ENCODE measurements at places on chromosomes 4 and X. TPM values are rescaled to one million over a fixed set of nuclear protein-coding genes. Genes with fewer than 3 reads are reported as not detected.

GRCh38 chr4:165137205-165137604, 24.5 kb upstream of the TMEM192 start:
- DNase-seq, result no peak

DNA sequence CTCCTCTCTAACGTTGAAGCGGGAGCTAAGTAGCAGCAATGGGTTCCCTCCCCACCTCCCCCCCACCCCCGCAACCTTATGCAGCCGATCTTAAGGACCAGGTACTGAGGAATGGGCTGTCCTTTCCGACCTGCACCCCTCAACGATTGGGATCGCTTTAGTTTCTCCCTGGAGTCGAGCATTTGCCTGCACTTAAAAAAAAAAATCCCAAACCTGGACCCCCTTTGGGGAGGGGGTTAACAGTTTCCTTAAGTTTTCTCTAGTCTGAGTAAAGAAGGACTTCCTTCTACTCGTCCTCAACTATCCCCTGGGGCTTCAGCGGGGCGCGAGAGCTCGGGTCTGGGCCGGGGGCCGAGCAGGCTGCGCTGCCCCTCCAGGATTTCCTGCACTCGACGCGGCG, 25.7 kb upstream of the BCORL1 start:
- peak; percentile 69 for DNase-seq

Gene MMRN1
- total RNA-seq, result not detected

GRCh38 chrX:17805120-17805519, 56.0 kb downstream of the RAI2 start:
- DNase-seq, result no peak

Gene SCML2
- 0.88 TPM for total RNA-seq

DNA sequence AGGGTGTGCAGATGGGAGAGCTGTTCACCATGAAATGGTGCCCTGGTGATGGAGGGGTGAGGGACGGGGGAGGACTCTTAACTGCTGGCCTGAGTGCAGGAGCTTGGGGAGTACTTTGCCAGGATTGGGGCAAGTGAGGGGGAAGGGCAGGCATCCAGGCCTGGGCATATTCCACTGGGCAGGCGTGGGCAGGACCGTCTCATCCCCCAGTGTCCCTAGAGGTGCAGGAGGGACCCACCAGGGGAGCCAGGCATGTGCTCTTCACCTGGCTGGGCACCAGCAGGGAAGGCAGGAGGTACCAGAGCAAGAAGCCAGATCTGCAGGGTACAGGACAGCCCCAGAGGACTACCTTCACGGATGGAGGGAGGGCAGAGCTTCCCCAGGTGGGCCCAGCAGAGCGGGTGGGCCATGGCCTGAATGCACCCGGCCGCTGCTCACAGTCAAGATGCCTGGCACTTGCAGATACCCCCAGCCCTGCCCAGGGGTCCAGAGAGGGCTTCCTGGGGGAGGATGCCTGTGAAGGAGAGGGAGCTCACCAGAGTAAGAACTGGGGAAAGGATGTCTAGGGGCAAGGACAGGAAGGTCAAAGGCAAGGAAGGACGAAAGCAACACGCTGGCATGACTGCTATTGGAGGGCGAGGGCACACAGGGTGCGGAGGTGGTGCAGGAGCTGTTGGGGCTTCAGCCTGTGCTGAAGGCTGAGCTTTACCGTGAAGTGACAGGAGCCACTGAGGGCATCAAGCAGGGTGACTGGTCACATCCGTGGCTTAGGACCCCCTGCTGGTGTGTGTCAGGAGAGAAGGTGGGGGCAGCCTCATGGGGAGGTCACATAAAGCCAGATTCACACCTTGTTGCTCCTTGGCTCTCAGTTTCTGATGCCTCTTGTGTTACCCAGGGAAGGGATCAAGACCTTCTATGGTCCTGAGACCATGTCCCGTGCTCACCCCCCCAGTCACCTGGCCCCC, 68.2 kb upstream of the NKX1-1 start:
- DNase-seq, result peak; percentile 62

Gene PABPC4L
- 2.7 TPM for total RNA-seq

DNA sequence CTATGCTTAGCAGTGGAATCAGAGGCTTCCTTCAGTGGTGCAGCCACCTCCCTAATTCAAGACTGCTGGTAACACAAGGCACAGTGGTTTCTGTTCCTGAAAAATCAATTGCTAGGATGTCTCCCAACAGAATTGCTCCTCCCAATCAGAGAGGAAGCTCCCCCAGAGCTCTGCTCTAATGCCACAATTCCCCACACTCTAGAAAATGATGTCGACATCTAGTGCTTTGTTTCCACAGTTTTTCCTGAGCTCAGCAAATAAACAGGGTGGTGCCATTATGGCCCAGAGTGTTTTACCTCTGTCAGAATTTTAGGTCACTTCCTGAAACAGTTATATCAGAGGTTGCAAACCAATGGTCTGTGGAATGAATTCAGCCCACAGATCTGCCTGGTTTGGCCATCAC, 24.7 kb downstream of the TAB3 start:
- DNase-seq, result no peak

GRCh38 chrX:11786862-11787261, 28.8 kb downstream of the MSL3 start:
- no peak for DNase-seq

DNA sequence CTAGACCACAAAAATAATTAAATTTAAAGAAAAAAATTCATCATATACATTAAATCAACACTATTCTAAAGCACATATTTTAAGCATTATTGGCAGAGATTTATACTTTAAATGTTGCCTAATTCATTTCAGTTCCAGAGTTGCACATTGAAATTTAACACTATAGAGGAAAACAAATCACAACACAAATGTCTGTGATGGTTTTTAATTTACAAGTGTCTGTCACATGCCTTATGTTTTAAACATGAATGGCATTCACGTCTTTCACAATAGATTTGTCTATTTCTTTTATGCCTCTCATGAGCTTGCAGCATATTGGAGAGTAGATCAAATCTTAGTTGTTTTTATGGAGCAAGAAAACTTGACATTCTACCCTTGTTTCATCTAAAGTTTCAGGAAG, 811.3 kb downstream of the NLGN4X start:
- no peak for DNase-seq

DNA sequence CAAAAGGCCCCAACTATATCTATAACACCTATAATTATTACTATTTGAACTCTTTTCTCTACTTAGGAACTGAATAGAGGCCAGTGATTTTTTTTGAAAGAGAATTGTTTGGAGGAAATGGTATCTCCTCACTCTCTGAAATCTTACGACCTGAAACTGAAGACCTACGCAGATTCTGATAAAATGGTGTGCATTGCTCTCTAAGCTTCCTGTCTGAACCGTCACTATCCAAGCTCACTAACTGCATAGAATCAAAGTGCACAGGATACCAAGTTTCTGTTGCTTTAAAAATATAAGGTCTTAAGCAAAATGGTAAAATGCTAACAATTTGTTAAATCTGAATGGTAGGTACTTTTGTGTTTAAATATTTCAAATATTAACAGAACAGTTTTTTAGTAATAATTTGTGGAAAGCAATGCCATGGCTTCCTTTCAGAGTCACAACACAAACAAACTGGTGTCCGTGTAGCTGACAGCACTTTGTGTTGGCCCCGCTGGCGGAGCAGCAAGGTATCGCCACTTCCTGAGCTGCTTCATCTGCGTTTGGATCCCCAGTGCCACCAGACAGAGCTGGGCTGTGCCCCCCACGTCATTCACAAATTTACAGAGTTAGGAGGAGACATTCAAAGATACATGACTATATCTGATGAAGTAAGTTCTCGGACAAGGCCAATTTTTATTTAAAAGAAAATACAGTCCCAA, 313.9 kb downstream of the FBXW7 start:
- no peak for DNase-seq

- DNase-seq, result no peak
These were observed 83.1 kb upstream of the CLCN4 start for GRCh38 chrX:10073671-10074070.

DNA sequence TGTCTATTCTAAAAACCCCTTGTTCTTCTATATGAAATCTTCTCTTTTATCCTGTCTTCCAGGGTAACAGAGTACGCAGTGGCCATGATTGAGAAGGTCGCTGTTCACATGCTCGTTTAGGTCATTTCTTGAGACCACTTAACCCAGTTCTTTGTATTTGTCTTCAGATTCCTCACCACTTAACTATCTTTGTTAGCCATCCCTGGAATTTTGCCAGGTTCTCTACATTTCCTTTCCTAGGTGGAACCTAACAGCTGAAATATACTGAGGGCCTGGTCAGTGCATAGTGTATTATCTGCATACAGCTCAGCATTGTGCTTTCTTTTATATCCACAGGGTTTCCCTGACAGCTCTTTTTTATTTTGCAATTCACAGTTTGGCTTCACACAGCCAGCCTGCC, 148.9 kb upstream of the GALNT7 start:
- DNase-seq, result no peak

DNA sequence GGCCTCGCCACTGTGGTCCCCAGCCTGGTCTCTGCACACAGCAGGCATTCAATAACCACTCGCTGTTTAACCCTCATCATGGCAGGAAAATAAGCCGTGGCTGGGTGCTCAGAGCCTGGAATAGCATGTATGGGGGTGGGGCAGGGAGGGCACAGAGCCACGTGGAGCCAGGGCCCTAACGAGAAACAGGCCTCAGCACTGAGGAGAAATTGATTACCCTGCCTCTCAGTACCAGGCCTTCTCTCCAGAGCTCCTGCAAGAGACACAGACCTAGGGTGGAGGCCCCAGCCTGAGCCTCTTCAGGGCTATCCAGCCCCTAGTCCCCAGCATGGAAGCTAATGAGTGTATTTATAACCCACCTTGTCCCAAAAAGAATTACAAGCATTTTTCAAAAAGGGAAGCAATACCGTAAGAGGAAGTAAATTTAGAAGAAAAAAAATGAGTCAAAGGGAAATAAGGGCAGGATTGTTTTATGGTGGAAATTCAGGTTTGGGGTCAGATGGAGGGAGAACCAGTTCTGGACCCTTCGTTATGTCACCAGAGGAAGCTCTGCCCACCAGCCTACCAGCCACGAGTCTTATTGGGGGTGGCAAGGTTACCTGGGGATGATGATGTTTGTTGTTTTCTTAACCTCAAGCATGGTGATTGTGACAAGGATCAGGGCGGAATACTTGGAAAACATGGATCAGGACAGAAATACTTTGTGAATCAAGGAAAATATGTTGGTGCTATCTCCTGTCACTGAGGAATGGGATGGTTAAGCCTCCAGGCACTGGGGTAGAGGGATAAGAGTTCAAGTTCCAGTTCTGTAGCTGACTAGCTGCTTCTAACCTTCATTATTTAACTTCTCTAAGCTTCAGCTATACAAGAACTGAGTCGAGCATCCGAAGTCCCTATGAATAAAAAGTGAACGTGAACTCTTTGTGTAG, 101.9 kb upstream of the RBPJ start:
- DNase-seq, result peak; percentile 62

Gene SLC26A1
- total RNA-seq, result 0.36 TPM

GRCh38 chrX:130626521-130626920, 224.7 kb downstream of the RBMX2 start:
- DNase-seq, result no peak

Gene RADX
- total RNA-seq, result 1.4 TPM

- no peak for DNase-seq
These were observed 59.0 kb upstream of the DYNLT3 start for GRCh38 chrX:37906357-37906756.

Gene CCKAR
- 2.5 TPM for total RNA-seq

Gene SYN1
- total RNA-seq, result under 0.01 TPM

GRCh38 chr4:151824656-151825055, 63.8 kb upstream of the GATB start:
- DNase-seq, result no peak

Measured in osteoblast (primary cell).